ENCODE measurements at places on chromosomes 1 and 21. TPM values are rescaled to one million over a fixed set of nuclear protein-coding genes. Genes with fewer than 3 reads are reported as not detected.

- no peak for DNase-seq
These were observed 107.4 kb upstream of the EDN2 start for GRCh38 chr1:41591891-41592290.

DNA sequence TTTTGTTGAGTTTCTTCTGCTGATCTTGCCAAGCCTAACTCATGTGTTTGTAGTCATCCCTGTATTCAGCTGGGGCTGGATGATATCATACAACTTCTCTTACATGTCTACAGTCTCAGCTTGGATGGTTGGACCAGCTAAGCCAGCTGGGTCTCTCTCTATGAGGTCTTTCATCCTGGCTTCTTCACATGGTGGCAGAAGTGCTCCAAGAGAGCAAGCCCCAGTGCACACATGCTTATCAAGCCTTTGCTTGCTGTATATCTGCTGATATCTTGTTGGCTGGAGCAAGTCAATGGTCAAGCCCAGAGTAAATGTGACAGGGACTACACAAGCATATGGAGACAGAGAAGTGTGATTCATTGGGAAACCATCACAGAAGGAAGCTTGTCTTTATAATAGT, 29.2 kb upstream of the SLC44A5 start:
- no peak for DNase-seq

- DNase-seq: no peak
These were observed 105.6 kb downstream of the EPHB2 start for GRCh38 chr1:22816067-22816775.

DNA sequence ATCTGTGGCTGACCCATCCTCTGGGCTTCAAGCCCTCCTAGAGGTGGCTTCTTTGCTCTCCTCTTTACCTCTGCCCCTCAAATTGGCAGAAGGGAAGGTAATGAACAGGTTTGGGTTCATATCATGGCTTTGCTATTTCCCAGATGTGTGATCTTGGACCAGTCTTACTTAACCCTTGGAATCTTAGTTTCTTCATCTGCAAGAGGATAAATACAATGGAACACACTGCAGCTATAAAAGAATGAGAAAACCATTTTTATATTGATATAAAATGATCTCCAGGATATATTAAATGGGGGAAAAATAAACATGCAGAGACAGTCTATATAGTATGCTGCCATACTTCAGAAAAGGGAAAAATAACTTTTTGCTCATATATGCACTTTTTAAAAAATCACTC, 5.6 kb downstream of the GLMP start:
- no peak for DNase-seq

GOLT1A gene
- 1.8 TPM for total RNA-seq
